Kidney glomerular epithelial cell (primary cell): ENCODE measurements at places on chromosomes 16 and 17.
A peak's percentile ranks its signal among the peaks of the same experiment; 100 is the strongest.

DNA sequence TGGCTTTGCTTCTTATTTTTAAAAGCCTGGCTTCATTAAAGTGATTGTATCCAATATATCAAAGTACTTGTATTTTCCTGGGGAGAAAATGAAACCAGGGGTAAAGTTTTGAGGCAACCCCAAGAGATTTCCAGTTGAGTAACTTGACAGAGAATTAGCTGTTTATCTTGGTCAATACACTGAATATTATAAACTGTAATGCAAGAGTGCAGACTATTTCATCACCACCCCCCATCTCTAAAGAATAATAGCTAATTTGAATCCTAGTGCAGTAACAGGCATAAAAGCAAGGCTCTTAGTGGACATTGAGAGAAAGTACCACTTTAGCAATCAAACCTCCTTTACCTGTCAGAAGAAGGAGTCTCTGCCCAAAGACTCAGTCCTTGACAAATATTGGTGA lies 27.0 kb downstream of the IRX6 start:
- no peak for DNase-seq

- DNase-seq, result peak; percentile 57
Measured at GRCh38 chr16:65336160-65336559, 214.3 kb upstream of the CDH11 start.

GRCh38 chr17:47717261-47717697 lies 15.8 kb upstream of the TBX21 start:
- no peak for DNase-seq

GRCh38 chr17:10114931-10115535 lies 83.4 kb downstream of the GAS7 start:
- DNase-seq, result no peak

GRCh38 chr17:82134101-82134500 lies 36.1 kb upstream of the FASN start:
- DNase-seq, result no peak

- DNase-seq, result peak; percentile 40
Measured at GRCh38 chr17:32936894-32937500, 9.0 kb downstream of the TMEM98 start.

DNA sequence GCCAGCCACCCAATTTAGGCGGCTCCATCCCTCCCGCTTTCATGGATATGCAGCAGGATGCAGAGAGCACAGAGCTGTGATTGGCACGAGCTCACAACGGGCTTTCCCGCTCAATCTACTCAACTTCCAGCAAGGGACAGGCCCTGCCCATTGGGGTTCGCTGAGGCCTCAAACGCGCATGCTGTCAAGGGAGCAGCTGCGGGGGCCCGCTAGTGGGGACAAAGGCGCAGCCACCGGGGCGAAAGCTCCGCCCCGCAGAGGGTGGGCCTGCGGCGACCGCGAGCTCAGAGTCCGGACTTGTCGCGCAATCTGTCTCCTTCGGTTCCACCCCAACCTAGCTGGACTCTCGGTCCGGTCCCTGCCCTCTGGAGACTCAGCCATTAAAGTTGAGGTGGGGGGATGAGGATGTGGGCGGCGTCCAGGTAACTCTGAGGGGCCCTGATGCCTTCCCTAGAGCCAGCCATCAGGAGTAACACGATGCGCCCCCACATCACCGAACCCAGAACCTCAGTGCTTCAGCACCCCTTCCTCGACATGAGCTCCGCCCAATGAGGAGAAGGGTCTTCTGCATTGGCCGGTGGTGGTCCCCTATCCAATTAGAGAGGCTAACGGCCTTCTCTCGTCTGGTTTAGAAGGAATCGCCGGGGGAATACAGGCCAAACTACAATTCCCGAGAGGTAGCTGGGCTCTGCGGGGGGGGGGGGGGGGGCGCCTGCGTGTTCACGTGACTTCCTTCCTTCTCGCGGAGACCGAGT lies 489 bp upstream of the NFATC3 start:
- DNase-seq, result peak; percentile 50

GRCh38 chr17:50423553-50424159 lies 2.4 kb upstream of the ACSF2 start:
- DNase-seq, result peak; percentile 34

DNA sequence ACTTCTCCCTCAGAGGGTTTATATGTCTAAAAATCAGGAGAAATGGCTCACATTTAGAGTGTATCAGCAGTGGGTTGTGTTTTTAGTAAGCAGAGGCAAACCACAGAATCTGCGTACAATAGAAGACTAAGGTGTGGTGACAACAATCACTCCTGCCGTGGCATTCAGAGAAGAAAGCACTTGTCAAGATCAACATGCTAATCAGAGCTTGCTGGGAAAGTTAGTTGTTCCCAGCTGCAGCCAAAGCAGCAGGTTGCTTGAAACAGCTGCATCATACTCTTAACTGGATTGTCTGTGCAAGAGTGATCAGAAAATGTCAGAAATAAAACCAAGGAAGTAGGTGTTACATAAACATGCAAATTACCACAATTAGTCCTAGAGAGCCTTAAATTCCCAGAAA lies 616.4 kb downstream of the CDH8 start:
- DNase-seq, result no peak

GRCh38 chr17:48907713-48908046 lies 527 bp upstream of the UBE2Z start:
- peak; percentile 46 for DNase-seq

DNA sequence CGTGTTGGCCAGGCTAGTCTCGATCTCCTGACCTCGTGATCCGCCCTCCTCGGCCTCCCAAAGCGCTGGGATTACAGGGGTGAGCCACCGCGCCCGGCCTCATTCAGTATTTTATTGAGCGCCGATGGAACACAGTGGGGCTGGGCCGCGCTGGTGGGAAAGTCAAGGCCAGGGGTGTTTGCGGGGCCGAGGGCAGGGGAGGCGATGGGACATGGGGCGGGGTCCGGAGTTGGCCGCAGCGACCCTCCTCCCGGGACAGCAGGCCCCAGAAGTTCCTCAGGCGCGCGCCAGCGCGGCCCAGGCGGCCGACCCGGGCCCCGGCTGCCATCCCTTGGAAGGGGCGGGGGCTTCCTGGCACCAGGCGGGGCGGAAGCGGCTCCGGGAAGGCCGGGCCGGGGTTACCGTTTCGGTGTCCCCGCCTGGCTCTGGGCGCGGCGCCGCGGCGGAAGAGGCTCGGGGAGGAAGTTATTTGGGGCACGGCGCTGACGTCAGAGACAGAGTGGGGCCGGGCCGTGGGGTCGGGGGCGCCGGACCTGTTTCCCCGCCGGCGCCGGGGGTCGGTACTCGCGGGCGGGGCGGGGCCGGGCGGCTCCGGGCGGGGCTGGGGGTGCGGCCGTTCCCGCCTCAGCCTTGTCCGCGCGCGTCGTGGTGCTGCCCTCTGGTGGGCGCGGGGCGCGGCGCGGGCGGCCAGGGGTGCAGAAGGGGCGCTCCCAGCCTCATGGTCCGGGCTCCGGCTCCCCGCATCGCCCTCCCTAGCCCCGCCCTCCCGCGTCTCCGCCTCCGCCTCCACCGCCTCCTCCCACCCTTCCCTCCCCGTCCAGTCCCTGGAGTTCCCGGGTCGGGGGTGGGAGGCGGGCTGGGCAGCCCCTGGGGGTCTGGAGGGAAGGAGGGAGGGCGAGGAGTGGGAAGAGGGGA lies 952 bp upstream of the PRSS27 start:
- peak; percentile 29 for DNase-seq

DNA sequence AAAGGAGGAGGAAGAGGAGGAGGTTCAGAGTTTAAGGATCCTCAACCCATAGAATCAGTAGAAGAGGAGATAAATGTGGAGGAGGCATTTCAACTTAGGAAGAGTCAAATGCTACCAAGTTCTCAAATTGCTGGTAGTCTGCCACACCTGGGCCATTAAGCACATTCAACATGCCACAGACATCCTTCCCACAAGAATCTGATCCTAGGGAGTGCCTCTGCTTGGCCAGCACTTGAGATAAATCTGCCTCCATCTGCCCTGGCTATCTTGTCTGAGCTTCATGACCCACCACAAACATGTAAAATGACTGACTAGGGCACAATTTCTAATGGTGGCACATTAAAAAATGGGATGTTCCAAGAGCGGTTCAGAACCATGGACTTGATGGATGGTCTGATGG lies 37.3 kb upstream of the AXIN2 start:
- no peak for DNase-seq

DNA sequence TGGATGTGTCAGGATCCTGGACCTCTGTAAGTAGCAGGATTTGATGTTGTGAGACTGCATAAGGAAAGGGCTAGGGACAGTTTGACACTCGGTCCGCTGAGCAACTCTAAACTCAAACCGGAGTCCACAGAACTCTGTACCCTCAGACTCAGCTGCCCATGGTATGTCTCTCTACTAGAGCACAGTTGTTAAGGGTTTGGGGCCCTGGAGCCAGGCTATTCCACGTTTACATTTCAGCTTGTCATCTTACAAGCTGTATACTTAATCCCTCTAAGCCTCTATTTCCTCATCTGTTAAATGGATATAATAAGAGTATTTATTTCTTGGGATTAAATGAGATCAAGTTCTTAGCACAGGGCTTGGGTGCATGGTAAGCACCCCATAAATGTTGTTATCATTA lies 27.9 kb downstream of the HOXB1 start:
- DNase-seq, result no peak

DNA sequence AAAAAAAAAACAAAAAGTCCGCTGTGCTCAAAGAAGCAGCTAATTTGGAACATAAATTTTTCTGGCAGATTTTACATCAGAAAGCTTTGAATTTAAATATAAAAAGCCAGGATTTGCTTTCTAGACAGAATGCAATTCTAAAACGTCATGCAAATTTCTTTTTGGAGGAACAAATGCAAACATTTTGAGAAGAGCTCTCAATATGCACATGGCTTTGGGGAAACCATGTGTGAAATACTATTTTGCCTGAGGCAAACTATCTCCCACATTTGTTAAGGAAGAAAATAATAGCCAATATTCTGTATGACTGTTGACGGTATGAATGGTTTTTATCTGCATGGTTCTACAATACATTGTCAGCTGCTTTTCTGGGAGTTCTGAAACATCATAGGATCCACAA lies 320.0 kb upstream of the PSMD7 start:
- DNase-seq, result no peak

DNA sequence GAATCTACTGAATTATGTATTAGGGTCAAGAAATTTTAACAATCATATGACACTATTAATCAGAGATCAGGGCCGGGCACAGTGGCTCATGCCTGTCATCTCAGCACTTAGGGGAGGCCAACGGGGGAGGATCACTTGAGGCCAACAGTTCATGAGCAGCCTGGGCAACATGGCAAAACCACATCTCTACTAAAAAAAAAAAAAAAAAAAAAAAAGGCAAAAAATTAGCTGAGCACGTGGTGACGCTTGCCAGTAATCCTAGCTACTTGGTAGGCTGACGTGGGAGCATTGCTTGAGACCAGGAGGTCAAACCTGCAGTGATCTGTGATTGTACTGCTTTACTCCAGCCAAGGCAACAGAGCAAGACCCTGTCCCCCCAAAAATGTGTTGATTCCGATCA lies 52.5 kb upstream of the CLEC3A start:
- DNase-seq, result no peak

- DNase-seq, result no peak
Measured at GRCh38 chr17:76467809-76468633, 618 bp downstream of the AANAT start.

DNA sequence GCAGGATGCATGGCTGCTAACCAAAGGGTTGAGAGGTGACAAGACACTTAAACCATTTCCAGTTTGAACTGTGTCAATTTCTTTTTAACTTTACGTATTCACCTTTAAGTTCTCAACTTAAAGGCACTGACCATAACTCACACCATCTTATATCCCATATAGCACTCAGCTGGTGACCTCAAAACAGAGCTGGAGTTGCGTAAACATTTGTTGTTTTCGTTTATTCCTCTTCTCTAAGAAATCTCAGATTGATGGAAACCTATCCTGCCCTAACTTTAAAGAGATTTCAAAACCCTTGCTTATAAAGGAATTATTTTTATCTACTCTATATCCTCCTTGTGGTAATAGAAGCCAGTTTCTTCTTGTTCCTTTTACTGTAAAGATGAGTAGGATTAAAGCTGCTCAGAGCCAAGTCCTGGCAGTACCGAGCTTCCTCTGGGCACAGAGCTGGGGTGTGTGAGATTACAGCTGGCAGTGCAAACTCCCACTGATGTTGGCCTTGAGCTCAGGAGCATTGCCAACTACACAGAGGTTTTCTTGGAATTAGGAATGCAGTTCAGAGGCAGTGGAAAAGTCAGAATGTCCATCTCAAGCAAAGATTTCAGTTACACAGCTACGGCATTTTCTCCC lies 1.3 kb downstream of the KCTD2 start:
- DNase-seq, result no peak

GRCh38 chr16:9328411-9328810 lies 237.0 kb downstream of the HAPSTR1 start:
- DNase-seq, result no peak

GRCh38 chr17:7747635-7748071 lies 30.1 kb downstream of the DNAH2 start:
- DNase-seq, result no peak

GRCh38 chr16:65733721-65734120 lies 611.9 kb upstream of the CDH11 start:
- no peak for DNase-seq

GRCh38 chr16:84281074-84281473 lies 13.6 kb upstream of the WFDC1 start:
- no peak for DNase-seq

DNA sequence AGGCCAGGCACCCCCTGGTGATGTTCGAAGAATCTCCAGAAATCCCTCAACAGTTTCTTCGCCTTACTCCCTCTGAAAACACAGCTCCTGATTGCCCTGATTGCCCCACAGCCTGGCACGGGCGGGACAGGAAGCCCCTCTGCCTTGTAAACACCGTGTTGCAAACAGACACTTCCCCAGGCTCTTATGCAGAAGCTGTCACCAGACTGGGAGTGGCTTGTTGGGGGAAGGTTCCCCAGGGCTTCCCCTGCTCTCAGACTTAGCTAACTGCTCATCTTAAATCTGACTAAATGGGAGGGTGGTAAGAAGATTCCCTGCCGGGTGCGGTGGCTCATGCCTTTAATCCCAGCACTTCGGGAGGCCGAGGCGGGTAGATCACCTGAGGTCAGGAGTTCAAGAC lies 11.2 kb downstream of the PIK3R5 start:
- DNase-seq, result no peak

DNA sequence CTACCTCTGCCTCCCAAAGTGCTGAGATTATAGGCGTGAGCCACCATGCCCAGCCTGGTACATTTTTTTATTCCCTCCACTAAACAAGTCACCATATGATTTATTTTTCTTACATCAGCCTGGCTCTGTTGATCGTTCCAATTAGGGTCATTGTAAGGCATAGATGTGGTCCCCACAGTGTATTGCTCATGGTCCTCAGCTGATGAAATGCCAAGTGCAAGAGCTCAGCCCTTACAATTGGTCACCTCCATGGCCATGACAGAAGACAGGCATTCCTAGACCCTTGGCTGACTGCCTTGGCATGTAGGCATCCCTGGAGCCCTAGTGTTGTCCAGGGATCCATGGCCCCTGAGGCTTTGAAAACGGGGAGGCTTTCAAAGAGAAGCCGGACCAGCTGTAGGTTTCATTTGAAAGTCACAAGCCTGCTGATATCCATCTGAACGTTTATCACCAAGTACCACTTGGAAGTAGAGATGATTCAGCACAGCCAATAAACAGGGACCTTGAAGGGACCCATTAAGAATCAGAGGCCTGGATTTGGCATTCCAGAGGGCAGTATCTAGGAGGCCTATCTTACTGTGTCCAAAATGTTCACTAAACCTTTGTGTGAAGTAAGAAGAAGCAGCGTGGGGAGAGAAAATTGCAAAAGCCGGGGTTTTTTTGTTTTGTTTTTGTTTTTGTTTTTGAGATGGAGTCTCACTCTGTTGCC lies 20.6 kb upstream of the PRKCA start:
- no peak for DNase-seq

- DNase-seq, result no peak
Measured at GRCh38 chr17:81665205-81666091, 957 bp downstream of the OXLD1 start.

- no peak for DNase-seq
Measured at GRCh38 chr17:29567304-29567553, 392 bp upstream of the ABHD15 start.

GRCh38 chr16:55324285-55325079 lies 479 bp downstream of the IRX6 start:
- DNase-seq, result no peak
